Adrenal gland (tissue), 19 donors: ENCODE measurements at places on chromosomes 2 and 18.
A peak's percentile ranks its signal among the peaks of the same experiment; 100 is the strongest.

DNA sequence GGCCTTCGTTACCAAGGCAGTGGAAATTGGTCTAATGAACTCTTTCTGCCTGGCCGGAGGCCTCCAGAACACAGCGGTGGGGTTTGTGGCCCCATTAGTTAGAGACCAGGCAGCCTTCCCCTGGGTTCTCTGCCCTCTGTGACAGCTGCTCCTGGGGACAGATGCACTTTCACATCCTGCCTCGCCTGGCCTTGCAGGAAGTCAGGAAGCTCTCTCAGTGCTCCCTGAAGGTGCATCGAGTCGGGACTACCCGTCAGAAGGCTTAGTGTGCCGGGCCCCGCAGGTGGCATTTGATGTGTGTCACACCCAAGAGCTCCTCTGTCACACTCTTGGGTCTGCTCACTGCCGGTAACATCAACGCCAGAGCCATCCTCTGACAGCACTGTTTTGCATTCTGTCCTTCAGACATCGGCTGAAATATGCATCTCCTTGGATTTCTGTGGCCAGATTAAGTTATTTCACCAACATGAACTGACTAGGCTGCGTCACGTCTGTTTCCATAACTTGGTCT is 158.3 kb downstream of the LDLRAD4 start:
- peak; percentile 58 for DNase-seq

GRCh38 chr2:216557820-216558219 is 59.2 kb downstream of the RPL37A start:
- DNase-seq = no peak

- peak; percentile 5 for DNase-seq
Measured at GRCh38 chr2:227942021-227942420, 70.6 kb downstream of the DAW1 start.

DNA sequence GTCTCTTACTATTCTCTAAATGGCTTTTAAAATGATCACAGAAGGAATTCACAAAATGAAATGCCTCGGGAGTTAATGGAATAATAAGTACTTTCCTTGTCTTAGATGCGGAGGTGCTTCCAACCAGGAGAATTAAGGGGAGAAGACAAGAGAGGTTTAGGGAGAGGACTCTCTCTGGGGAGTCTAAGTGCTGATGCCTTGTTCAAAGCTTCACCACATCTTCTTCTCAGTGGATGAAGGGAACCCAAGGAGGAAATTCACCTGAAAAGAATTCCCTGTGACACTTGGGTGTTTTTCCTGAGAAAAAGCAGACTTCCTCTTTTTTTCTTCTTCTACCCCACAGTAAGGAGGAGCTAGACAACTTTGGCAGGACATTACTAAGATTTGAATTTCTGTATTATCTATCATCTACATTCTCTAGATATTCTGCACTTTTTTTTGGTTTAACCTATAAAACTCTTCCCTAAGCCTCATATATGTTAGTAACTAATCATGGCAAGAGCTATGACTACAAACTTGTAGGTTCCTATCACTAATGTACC is 70.1 kb upstream of the GRB14 start:
- no peak for DNase-seq

GRCh38 chr2:209305746-209306196 is 118.1 kb upstream of the MAP2 start:
- no peak for DNase-seq

DNA sequence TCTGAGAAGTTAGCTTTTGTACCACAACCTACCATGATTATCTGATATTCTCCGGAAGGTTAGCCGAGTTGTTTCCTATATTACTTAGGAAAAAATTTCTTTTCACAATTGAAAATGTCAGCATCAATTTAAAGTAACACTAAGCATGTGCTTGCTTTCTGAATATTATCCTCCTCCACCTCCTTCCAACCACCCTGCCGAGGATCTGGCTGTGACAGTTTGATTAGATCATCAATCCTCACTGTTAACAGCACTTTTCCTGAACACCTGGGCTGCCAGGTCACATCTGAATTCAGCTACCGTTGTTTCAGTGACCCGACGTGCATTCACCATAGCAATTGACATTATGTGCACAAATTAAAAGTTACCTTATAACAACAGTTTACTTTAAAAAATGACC is 207.0 kb downstream of the ZNF407 start:
- no peak for DNase-seq

DNA sequence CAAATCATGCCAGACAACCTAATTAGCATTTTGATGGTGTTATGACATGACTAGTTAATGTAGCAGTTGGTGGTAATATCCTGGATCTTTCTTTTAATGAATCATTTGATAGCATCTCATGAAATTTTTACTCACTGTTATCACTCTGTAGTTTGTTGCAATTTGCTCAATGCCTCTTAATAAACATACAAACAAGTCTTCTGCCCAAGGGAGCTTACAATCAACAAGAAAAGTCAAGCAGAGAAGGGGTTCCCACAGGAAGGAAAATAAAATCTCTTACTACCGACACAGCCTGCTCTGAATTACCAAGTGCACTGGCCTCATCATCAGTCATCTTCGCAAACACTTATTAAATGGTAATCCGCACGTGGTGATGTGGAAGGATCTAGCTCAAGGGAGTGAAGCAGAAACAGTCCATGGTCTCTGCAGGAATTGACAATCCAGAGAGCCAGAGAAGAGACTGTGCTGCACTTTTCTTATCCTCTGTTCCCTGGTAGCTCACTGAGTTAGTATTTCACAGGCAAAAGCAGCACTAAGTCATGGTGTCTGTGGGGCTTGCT is 263.5 kb downstream of the EPHA4 start:
- no peak for DNase-seq

- DNase-seq = no peak
Measured at GRCh38 chr2:124489686-124490085, 464.6 kb downstream of the CNTNAP5 start.

DNA sequence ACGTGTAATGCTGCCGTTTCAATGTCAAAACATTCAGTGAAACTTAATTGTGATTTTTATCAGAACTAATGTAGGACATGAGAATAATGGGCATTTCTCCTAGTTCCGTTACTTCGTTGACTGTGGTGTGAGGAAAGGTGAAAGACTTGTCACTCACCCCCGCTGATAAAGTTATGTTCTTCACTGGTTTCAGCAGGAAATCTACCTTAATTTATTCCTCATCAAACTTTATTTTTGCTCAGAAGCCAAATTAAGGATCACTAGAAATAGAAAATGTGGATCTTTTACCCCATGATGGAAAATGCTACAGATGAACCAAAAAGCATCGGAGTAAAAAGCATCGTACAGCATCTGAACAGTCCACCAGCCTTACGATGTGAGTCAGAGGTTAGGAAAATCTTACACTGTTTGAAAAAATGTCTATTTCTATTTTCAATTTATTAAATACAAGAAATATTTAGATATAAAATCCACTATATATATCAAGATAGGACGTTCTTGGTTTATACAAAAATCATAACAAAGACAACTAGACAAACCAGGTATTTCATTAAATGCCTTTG is 1.0 kb upstream of the ROCK1 start:
- no peak for DNase-seq

DNA sequence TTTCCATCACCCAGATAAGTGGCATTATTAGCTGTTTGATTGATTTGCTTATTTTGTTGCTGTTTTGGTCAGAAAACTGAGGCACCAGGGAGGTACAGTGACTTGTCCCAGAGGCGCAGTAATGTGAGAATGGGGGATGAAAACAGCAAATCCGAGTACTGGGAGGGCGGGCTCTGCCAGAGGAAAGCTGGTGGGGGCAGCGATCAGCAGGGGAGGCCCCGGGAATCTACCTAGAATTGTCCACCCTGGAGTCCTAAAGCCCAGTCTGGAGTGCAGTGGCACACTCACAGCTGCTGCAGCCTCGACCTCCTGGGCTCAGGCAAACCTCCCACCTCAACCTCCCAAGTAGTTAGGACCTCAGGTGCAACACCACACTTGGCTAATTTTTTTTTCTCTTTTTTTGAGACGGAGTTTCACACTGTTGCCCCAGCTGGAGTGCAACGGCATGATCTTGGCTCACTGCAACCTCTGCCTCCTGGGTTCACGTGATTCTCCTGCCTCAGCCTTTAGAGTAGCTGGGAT is 17.0 kb upstream of the PTMA start:
- no peak for DNase-seq

DNA sequence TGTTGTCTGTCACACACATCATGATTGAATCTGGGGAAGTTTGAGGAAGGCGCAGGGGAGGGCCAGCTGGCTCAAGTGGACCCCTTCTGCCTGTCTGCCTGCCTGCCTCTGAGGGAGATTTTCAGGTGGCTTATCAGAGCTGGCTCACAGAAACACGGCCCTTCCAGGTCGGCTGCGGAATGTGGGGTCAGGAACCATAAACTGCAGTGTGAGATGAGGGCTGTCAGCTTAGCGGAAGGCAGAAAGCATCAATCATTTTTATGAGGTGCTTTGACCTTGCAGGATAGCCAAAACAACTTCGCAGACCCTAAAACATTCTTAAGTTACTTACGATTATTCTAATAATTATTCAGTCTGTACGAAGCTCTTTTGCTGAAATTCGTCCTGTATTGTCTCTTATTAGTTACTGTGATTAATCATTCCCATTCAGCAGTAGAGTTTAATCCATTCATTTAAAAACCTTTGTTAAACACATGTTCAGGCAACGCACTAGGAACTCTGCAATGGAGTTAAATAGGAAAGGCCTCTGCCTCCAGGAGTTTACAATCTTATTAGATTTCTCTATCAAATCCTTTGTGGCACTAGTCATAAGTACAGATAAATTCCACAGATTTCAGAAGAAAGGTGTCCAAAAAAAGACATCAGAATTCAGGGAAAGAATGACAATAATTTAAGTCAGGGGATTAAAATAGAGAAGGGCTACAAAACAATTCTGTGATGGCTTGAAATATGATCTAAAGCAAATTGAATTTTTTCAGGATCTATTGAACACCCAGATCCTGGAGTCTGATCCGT is 371.6 kb downstream of the HRH4 start:
- DNase-seq = no peak

DNA sequence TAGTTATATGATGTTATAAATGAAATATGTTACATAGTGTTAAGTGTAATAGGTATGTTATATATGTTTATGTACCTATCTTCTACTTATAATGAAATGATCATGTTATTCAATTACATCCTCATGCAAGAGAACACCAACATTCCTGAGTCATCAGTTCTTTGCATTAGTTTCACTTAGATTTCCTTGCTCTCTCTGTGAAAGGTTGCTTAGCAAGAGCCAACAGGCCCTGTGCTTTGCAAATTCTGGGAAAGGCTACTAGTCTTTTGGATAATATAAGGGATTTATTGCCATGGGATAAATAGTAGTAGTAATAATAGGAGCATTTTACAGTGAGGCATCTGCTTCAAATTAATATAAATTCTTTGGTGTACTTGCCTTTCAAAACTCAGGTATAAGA is 274.8 kb downstream of the SP3 start:
- no peak for DNase-seq

GRCh38 chr2:235543851-235544688 is 50.2 kb downstream of the AGAP1 start:
- no peak for DNase-seq

- DNase-seq = no peak
Measured at GRCh38 chr2:144678736-144679135, 158.8 kb upstream of the ZEB2 start.

- DNase-seq = no peak
Measured at GRCh38 chr2:97267411-97268074, 154.6 kb downstream of the ANKRD36 start.

GRCh38 chr2:119245076-119245840 is 21.6 kb downstream of the STEAP3 start:
- no peak for DNase-seq

DNA sequence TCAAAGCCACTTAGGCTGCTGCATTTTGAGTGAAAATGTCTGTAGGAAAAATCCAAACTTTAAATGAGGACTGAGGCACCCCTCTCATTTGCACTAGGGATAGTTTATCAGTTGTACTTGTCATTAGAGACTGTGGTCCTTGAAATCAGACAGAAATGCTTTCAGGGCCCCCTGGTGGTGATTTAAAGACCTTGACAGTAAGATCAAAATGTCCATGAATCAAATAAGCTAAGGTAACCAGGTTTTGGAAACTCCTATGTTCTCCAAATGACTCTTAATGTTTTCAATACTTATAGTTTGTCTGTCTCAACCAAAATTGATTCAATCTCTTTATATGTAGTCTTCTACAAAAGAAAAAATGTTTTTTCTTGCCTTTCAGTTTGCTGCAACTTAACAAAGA is 28.8 kb upstream of the DDX18 start:
- peak; percentile 36 for DNase-seq

- DNase-seq = no peak
Measured at GRCh38 chr2:238585836-238586821, 159.4 kb downstream of the ASB1 start.
